ENCODE measurements at places on chromosomes 6 and 20. TPM values are rescaled to one million over a fixed set of nuclear protein-coding genes. Genes with fewer than 3 reads are reported as not detected.

- no peak for ATAC-seq
Measured at GRCh38 chr20:37574199-37574890, 46.7 kb upstream of the BLCAP start.

SPO11 gene
- total RNA-seq: not detected

GRCh38 chr6:37095997-37096396 is 74.0 kb upstream of the PIM1 start:
- ATAC-seq: no peak

DNA sequence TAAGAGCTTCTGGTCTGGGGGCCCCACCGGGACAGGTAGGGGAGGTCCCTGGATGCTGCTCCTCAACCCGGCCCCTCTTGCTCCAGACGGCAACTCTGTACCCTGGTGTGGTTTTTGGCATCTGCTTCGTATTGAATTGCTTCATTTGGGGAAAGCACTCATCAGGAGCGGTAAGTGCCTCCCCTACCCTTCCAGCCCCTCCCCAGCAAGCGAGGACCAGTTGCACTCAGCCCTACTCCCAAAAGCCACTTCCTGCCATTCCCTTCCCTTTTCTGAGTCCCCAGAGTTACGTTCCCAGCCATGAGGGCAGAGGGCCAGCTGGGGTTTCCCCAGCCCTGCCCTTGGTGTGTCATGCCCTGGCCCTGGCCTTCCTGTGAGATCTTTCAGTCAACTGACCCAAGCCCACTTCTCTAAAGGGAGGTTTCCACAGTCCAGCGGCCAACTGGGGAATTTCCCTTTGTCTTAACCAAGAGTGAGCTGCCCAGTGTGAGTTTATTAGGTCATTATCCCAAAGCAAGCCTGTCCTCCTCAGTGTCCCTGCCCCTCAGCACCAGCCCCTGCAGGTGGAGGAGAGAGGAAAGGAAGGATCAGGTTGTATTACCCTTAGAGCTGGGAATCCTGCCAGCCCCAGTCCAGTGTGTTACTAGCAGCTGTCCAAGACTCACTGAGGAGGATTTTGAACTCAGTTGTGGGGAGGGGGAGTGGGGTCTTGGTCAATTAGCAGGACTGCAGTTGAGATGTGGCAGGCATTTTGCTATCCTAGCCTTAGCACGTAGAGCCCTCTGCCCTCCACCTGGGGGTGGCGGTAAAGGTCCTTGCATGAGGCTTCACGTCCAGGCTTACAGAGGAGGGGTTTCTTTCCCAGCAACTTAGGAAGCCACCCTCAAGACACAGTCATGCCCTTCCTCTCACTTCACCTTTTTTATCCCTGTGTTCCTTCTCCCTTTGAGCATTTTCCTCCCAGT is 45.8 kb downstream of the TM9SF4 start:
- peak; percentile 53 for ATAC-seq

DNA sequence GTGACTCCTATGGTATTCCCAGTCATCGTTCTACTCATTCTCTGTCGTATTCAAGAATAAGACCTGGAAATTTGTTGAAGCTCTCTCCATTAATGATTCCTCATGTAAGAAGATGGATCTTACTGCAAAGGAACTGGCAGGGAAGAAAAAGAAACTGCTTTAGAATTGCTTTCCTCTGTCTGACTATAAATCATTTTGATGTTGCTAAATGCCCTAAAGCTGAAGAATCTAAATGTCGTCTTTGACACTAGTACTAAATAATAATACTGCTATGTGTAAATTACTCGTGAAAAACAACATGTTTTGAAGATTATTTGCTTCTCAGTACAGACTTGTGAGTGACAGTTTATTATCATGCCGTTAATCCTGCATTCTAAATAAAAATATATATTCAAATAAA is 20.5 kb upstream of the MYLIP start:
- ATAC-seq: peak; percentile 44

GRCh38 chr6:110063594-110064263 is 85.6 kb downstream of the GPR6 start:
- peak; percentile 52 for ATAC-seq

DNA sequence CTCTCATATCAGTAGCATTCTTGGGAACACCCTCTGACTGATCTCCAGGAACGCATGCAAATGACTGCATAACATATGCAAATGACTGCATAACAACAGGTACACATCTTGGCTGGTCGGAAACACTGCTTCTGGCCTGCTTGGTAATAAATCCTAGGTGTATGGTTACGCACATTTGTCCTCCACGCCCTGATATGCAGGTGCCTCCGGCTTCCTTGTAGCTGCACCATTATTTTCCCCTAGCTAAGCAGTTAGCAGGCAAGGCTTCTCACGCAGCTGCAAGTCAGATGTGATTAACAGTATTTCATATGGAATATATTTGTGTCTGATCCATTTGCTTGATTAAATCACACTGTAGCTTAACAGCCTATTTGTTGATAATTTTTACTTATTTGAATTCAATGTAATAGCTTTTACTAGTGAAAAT is 5.9 kb downstream of the RPS6KA2 start:
- ATAC-seq: peak; percentile 13

NAA20 gene
- 34.1 TPM for total RNA-seq

CTCFL gene
- 1.6 TPM for total RNA-seq

- ATAC-seq: no peak
Measured at GRCh38 chr6:20313051-20313450, 88.6 kb upstream of the E2F3 start.

GRCh38 chr6:38445925-38446324 is 193.8 kb downstream of the BTBD9 start:
- ATAC-seq: no peak

DNA sequence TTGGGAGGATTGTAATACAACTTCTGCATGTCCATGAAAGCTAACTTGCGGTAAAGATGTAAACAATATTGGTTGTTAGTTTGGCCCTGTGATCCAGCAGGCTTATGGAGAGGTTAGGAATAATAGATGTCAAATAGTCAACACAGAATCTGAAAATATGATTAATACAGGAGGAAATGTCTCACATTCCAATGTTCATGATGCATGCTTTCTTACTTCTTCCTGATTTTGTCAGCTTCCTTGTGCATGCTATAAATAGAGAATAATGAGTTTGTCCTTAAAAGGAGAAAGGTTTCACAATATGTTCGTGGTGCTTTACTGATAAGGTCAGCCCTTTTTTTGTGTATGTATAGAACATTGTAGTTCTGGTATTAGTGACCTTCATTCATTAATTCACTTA is 136.7 kb downstream of the MMUT start:
- ATAC-seq: no peak

LAMA2 gene
- total RNA-seq: 1.3 TPM

DAAM2 gene
- total RNA-seq: 11.3 TPM

Data from motor neuron (in vitro differentiated cells).